ENCODE measurements at places on chromosomes 16 and 17.

- DNase-seq = no peak
These were observed 456.2 kb upstream of the SALL1 start for GRCh38 chr16:51607201-51607651.

DNA sequence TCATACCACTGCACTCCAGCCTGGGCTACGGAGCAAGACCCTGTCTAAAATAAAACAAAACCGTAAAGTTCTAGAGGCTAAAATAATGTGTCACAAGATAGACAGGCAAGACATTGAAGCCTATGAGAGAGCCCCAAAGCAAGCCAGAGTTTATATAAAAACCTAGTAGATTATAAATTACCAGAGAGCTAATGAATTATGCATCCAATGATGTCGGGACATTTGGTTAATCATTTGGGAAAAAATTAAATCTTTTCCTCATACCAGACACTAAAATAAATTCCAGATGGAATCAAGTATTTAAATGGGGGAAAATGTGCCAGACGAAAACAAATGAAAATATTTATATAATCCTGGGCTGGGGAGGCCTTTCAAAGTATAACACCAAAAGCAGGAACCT, 24.2 kb downstream of the CCDC40 start:
- DNase-seq = no peak

GRCh38 chr17:59427425-59427921, 96.0 kb downstream of the YPEL2 start:
- DNase-seq = no peak

DNA sequence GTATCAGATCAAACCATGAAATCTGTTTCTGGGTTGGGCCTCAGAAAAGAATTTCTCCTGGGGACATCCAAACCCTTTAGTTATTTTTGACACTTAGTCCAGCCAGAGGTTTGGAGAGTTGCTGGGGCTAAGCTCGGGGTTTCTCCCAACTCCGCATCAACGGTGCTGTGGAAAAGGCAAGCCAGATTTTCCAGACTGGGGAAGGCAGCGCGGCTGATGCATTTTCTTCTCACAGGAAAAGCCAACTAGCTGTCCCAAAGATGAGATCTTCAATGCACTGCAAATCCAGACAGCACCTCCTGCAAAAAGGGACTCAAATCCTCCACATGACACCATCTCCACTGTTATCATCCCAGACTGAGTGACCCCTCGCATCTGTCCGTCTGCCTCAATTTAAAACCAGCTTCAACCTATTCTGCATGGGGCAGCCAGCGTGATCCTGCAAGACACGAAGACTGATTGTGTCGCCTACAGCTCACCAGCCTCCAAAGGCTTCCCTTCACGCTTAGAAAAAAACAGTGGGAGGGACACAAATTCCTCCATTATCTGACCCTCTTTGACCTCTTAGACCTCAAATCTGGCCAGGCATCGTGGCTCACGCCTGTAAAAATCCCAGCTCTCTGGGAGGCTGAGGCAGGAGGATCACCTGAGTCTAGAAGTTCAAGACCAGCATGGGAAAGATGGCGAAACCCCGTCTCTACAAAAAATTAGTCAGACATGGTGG, 62.0 kb downstream of the GAS7 start:
- no peak for DNase-seq

DNA sequence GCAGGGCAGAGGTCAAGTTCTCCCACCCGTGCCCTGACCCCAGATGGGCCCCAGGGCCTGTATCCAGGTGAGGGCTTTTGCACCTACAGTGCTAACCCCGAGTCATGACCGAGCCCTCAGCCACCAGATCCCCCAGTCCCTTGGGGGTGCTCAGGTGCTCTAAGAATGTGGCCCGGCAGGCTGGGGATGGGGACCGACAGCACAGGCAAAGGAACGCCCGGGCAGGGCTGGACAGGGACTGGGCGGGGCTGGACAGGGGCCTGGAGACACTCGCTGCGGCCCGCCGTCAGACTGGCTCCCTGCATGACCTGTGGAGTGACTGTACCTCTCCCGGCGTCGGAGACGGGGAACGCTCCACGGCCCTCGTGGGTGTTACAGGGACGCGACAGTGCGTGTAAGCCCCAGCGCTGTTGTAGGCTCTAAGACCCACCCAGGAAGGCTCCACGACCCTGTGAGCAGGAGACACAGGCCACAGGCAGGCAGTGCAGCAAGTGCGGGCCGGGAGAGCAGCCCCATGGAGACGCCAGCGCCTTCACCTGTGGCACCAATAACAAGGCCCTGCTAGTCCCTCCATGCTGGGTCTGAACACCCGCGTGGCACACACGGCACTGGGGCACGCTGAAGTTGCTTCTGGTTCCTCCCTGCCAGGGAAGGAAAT, 38.8 kb downstream of the CBFA2T3 start:
- no peak for DNase-seq

- DNase-seq = no peak
These were observed 10.8 kb downstream of the NGFR start for GRCh38 chr17:49505854-49506253.

GRCh38 chr17:58722274-58722673, 29.9 kb downstream of the RAD51C start:
- DNase-seq = no peak

GRCh38 chr16:16797239-16797638, 418.3 kb downstream of the NPIPA7 start:
- DNase-seq = no peak

DNA sequence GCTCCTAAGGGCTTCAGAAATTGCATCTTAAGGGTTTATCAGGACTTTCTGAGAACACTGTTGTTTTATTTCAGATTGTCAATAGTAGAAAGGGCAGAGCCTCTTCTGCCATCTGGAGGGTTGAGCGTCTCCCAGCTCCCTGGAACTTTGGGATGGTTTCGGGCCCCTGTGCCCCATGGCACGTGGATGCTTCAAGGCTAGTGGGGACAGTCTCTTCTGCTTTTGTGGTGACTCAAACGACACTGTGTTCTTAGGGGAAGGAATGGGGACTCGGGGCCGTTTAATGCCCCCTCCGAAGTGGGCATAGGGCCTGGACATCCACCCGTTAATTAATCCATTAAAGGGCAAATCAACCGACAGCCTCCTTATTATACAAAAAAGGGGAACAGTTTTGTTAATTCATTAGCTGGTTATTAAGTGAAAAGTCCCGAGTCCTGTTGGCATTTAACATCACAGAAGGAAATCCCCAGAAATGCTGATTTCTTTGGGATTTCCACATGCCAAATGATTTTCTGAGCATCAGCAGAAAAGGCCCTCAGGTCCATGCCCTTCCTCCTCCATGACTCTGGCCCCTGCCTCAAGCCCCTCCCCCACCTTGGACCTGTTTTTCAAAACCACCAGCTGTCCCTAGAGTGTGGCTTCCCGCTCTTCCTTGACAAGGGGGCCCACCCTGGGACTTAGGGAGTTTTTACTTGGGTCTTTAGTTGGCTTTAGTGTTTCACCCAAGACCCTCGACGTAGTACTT, 68.7 kb downstream of the ARSG start:
- DNase-seq = no peak

- DNase-seq = no peak
These were observed 1.2 kb upstream of the OSBPL7 start for GRCh38 chr17:47822785-47823184.

DNA sequence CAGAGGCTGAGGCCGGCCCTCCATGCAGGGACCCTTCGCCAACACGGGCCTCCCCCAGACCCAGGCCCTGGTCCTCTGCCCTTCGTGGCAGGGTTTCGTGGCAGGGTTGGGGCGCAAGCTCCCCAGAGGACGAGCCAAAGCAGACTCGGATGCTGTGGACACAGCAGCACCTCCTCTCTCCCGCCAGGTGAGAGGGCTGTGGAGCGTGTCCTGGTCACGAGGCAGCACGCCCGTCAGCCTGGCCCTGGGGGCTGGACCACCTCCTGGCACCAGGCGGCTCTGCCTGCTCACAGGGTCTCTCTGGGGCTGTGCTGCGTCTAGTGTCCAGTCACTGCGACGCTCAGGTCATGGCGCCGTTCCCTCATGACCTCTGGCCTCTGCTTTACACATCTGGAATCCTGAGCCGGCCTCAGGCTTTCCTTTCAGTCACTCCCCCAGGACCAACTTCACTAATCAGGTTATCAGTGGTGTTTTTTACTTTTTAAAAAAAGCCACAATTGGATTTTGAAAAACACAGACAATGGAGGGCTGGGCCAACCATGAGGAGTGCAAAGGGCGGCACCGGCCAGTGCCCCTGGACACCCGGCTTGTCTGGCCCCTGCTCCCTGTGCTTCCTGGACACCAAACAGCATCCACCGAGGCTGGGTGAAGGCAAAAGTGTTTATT, 5.4 kb downstream of the NDUFAF8 start:
- no peak for DNase-seq

GRCh38 chr16:13291591-13292333, 390.4 kb downstream of the SHISA9 start:
- no peak for DNase-seq

GRCh38 chr16:8589057-8589899, 1.0 kb downstream of the TMEM114 start:
- no peak for DNase-seq
